Left ventricle myocardium inferior (tissue), 1 donor: ENCODE measurements at places on chromosomes 13 and 19. TPM values are rescaled to one million over a fixed set of nuclear protein-coding genes. Genes with fewer than 3 reads are reported as not detected.
A peak's percentile ranks its signal among the peaks of the same experiment; 100 is the strongest.

Gene STAP2
- 2.6 TPM for total RNA-seq

Gene ZNF578
- 2.4 TPM for total RNA-seq

Gene TMEM38A
- total RNA-seq = 44.6 TPM

Gene FXYD1
- 509 TPM for total RNA-seq

DNA sequence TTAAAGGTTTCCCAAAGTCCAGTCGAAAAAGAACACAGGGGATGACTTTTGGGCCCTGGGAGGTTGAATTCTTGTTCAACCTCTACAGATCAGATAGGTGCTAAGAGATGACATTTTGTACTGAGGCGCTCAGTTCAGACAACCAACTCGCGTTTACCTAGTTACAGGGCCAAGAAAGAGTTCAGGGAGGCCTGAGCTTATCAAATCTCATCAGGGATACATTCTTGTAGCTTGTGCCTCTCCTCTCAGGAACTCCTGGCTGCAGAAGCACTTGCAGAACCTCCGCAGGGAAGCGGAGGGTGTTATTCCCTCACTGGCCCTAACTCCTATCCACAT is 825 bp downstream of the ZNF776 start:
- H3K36me3 ChIP-seq = peaks cover 46% of the 10 kb centered on the region
- H3K4me1 ChIP-seq = peaks cover 44% of the 10 kb centered on the region
- DNase-seq = no peak
- peak overlapping the region; percentile 91 for H3K27ac ChIP-seq
- no peaks in the 10 kb centered on the region for H3K27me3 ChIP-seq
- peak overlapping the region; percentile 90 for H3K4me3 ChIP-seq
